ENCODE measurements at places on chromosomes 13 and 19. TPM values are rescaled to one million over a fixed set of nuclear protein-coding genes. Genes with fewer than 3 reads are reported as not detected.

DNA sequence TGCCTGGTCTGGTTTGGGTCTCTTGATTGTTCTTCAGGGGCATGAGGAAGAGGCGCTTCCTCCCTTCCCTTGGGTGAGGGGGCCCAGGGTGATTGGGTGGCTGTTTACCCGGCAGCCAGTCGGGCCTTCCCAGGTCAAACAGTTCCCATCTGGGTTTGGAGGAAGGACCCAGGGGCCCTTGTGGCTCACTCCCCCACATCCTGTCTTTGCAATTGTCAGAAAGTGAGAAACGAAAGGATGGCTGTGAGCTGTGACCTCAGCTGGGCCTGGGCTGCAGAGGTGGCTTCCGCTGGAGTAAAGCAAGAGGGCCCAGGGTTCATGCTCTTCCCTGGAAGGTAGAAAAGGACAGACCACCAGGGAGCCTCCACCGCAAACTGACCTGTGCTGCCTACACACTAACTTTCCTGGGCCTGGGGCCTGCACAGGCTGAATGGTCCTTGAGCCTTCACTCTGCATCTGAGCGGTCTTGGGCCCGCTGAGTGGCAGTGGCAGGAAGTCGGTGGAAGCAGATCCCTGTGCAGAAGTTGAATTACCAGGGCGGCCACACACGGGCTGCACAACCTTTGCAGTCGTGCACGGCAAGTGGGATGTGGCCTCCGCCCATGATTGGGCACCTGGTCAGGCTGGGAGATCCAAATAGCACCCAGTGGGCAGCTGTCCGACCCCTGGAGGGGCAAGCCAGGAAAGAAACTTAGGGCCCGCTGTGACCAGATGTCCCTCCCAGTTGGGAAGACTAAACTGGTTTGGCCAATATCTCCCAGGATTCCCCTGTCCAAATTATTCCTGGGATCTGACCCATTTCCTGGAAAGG lies 5.3 kb upstream of the CD79A start:
- no peak for DNase-seq

Gene PROZ
- not detected for polyA plus RNA-seq

DNA sequence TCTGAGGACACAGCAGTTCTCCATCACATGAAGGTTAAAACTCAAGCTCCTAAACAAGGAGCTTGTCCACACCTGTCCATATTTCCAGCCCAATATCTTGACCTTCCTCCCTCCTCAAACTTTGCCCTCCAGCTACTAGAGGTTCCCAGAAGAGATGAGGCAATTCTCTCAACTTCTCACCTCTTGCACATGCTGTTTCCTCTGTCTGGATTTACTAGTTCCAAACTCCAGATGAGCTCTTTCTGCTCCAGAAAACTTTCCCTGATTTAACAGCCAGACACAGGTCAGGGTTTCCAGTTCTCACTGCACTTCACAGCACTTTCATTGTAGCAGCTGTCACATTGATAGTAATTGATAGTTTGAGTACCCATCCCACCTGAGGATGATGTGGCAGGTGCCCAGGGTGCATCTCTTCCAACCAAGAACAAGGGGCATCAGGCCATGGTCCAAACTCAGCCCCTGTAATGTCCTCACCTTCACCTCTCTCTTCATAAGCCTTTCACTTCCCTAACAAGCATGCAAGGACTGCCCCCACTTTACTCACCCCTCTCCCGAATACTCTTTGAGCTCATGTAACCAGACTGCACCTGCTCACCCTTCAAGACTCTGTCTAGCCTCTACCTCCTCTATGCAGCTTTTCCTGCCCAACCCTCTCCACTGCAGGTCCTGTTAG lies 3.0 kb upstream of the WDFY2 start:
- no peak for DNase-seq

DNA sequence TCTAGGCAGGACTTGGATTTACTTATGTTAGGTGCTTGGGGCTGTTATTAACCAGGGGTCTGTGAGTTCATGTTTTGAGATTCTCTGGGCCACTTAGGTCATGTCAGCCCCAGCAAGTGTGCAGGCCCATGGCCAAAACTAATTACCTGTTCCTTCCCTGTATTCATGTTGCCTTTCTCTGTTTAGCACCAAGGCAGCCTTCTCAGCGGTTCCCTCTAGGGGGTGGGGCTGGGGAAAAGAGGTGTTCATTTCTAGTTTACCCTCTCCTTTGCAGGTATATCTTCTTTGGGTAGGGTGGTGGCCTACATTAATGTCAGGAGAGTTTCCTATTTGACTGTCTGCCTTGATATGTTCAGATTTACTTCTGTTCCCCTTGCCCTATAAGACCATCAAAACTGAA lies 61.7 kb downstream of the PDS5B start:
- DNase-seq = no peak

GRCh38 chr13:80251403-80251802 lies 89.5 kb downstream of the SPRY2 start:
- no peak for DNase-seq

DNA sequence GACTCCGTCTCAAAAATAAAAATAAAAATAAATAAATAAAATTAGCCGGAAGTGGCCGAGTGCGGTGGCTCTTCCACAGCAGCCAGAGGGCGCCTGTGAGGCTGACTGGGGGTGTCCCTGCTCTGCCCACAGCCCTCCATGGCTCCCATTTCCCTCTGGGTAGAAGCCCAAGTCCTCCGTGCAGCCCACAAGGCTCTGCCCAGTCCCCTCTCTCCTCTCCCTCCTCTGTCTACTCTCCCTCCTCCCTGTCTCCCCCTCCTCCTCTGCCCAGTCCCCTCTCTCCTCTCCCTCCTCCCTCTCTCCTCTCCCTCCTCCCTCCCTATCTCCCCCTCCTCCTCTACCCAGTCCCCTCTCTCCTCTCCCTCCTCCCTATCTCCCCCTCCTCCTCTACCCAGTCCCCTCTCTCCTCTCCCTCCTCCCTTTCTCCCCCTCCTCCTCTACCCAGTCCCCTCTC lies 20.4 kb downstream of the MISP start:
- DNase-seq = no peak

Gene ICAM1
- 0.35 TPM for polyA plus RNA-seq

- no peak for DNase-seq
Measured at GRCh38 chr13:112213467-112214255, 146.7 kb downstream of the SOX1 start.

GRCh38 chr19:29529646-29530539 lies 4.1 kb downstream of the VSTM2B start:
- no peak for DNase-seq

- no peak for DNase-seq
Measured at GRCh38 chr13:79226938-79227337, 179.1 kb downstream of the RBM26 start.

DNA sequence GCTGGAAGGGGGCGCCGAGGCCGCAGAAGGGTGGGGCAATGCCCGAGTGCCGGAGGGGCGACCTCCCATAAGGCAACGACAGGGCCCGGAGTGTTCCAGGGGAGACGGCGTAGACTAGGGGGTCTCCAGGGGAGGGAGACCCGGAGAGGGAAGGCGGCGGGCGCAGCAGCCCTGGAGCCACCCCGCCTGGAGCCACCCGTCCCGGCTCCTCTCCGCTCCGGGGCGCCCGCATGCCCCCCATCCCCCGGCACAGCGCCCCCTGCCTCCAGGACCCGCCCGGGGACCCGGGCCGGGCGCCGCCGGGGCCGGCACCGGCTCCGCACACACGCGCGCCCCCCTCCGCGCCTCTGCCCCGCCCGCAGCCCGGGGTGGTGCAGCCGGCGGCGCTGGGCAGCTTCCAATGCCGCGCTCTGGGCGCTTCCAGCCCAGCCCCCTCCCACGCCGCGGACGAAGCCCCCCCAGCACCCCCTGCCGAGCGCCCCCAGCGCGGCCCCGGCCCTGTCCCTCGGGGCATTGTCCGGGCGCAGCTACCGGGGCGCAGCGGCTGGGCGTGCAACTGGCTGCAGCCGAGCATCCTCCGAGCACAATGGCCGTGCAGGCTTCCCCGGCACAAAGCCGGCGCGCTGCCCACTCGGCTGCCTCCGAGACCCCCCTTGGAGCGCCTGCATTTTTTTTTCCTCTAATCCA lies 519 bp downstream of the PTPRS start:
- DNase-seq = no peak

Measured in keratinocyte (primary cell).